ENCODE measurements at places on chromosomes 3 and 15.
A peak's percentile ranks its signal among the peaks of the same experiment; 100 is the strongest.

GRCh38 chr3:194638991-194639605 lies 5.9 kb upstream of the TMEM44 start:
- DNase-seq = no peak

DNA sequence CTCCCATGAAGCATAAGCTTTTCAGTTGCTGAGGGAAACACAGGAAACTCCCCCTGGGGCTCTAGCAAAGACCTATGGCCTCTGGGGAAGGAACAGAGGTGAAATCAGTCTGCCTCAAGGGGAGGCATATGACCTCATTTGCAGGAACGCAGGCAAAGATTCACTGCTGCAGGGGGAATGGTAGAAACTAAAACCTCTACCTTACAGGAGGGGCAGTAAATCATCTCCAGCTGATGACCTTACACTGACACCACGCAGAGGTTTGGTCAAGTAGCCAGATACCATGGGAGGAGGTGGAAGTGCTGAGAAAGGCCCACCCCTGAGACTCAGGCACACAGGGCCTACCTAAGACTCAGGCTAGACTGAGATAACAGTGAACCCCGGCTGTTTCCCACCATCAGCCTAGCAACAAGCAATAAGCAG lies 81.1 kb downstream of the RAD18 start:
- DNase-seq = no peak

DNA sequence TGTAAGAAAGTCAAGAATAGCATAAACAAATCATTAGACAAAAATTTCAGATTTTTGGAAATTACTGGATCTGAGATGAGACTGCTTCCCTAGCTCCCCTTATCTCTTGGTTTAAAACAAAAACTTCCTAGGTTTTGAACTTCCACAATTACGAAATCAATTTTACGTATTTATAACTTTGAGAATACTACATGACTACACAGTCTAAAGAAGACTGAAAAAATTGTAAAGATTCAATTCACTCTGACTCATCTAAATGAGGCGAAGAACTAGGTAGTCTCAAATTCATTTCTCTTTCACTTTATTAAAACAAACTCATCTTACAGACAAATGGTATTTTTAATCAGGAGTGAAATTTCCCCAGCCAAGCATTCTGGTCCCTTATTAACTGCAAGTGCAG lies 10.3 kb downstream of the CCDC54 start:
- DNase-seq = no peak

- DNase-seq = peak; percentile 23
Observed at GRCh38 chr3:54671511-54671910, 256.3 kb downstream of the LRTM1 start.

- DNase-seq = no peak
Observed at GRCh38 chr3:114554731-114555130, 260.9 kb downstream of the TIGIT start.

DNA sequence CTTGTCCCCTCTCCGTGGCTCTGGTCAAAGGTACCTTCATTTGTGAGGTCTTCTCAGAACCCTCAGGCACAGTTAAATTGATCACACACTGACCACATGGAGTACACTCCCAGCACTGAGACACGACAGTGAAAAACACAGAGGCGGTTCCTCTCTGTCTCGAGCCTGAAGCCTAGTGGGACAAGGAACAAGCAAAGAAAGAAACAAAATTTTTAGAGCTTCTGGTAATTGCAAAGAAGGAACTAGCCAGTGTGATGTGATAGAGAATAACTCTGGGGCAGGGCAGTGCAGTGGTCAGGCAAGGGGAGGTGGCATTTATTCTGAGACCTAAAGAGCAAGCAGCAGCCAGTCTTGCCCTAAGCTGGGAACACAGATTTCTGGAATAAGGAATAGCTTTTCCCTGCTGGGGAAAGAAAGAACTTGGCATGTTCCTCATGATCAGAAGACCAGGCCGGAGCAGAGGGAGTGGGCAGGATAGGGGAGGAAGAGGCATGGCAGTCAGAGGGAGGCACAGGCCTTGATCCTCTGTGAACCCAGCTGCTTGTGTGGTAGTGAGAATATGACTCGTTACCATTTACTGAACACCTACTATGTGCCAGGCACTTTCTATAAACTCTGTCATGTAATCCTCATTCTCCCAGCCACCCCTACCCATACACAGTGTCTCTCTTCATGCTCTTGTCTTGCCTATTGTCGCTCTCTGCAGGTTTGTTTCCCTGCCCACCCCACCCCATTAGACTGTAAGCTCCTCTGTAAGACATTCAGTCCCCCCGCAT lies 262.3 kb upstream of the HES1 start:
- DNase-seq = no peak

GRCh38 chr3:150259526-150260397 lies 148.3 kb upstream of the TSC22D2 start:
- DNase-seq = no peak

DNA sequence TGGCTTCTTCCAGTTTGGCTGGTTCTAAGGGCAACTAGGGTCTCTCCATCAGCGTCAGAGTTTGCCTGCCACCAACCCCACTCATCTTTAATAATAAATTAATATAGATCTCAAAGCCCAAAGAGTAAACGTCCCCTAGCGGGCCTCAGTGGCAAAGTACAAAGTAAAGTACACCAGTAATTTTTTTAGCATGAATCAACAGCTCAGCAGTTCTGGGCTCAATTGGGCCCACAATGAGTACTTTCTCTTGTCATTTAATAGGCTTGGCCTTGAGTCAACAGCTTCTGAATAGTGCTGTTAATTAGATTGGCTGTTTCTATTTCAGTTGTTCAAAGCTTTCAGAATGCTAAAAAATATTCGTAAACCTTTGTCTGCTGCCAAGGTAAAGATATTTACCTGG lies 89.0 kb upstream of the PFN2 start:
- DNase-seq = peak; percentile 95

DNA sequence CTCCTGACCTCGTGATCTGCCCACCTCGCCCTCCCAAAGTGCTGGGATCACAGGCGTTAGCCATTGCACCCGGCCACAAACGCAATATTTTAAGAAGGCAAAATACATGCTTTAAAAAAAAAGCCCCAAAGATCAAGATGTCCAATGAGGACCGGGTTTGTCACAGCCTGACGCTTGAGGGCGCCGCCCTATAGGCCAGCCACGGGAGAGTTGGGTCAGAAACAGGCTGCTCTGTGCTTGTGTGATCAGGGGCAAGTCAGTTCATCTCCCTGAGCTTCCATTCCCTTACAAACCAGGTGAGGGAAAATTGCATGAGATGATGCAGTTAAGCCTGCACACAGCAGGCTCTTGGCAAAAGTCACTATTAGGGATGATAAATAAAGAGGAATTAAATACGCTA lies 23.9 kb downstream of the FAM174B start:
- no peak for DNase-seq

DNA sequence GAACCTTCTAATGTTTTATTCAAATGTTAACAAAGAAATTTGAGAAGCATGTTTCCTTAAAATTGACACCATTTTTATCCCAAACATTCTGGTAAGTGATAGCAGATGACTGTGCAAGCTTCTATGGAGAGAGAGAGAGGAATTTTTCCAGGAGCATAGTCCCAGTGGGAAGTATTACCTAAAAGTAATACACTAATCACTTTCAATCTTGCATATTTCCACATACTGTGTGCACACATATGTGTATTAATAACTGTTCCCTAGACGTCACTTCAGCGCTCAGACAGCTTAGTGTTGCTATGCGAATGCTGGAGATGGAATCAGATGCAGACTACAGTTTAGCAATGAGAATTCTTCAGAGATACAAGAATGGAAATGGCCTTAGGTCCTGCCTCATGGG lies 424.3 kb upstream of the TPRG1 start:
- no peak for DNase-seq

DNA sequence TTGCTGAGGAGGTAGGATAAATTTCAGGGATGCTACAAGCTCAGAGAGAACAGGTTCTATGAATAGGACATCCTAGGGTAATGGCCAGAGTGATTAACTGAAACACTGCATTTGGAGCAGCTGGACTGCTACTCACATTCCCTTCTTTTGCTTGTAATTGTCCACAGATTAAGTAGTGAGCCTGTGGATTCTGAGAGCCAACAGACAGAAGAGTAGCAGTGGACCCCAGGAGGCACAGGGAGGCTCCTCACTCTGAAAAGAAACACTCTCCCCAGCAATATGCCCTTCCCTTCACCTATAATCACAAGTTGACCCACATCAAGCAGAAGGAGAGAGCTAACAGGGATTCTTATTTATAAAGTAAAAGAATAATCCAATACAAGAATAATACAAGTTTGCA lies 10.6 kb upstream of the RFX7 start:
- no peak for DNase-seq

GRCh38 chr3:197027896-197028727 lies 1.5 kb downstream of the MELTF start:
- DNase-seq = no peak

DNA sequence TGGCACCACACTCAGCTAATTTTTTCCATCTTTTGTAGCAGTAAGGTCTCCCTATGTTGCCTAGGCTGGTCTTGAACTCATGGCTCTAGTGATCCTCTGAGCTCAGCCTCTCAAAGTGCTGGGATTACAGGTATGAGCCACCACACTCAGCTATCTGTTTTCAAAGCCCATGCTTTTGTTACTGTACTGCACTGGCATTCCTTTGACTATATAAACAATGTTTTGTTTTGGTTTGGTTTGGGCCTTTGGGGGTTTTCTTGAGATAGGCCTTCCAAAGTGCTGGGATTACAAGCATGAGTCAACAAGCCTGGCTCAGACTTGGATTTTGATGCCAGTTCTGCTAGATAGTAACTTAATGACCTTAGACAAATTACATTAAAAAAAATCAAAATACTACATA lies 89.7 kb upstream of the GK5 start:
- DNase-seq = no peak

- DNase-seq = no peak
Observed at GRCh38 chr3:137131081-137131480, 173.3 kb downstream of the IL20RB start.

DNA sequence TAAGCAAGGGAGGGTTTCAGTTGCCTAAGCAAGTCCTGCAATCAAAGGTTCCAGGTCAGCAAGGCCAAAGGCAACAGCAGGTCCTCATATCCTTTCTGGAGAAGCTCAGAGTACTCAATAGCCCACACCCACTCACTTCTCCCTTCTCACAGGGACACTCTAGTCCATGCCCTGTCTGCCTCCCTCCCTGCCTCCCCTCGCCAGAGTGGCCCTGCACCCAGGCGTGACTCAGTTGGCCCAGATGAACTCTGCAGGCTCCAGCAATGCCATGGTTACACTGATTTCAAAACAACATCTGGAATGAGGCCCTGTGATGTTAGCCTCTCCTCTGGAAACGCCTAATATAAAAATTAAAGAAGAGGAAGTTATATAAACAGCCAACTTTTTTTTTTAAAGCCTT lies 32.9 kb downstream of the IL16 start:
- DNase-seq = no peak

DNA sequence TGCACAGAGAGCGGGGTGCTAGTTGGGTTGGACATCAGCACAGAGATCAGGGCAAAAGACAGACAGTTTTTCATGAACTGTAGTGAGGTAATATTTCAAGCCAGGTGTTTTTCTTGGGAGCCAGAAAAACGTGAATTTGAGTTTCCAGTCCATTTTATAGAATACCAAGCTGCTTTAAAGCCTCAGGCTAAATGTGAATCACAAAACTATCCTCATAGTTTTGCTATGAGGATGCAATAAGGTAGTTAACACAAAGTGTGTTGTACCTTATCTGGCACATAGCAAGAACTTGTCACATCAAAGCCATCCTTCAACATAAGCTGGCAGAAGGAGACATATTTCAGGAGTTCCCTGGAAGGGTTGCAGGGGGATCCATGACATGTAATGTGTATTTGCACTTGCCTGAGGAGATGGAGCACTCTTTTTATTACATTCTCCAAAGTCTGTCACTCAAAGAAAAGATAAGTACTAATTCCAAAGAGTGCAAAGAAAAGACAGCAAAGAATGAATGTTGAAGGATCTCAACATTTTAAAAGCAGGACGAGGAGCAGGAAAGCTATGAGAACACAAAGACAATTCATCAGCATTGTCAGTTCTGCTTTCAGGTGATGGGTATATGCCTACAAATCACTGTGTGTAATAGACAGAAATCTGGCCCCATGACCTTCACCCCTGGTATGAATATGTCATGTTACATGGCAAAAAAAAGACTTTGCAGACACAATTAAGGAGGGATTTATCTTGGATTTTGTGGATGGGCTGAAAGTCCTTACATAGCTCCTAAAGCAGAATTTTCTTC lies 1046.4 kb downstream of the NTRK3 start:
- DNase-seq = no peak

GRCh38 chr3:71045212-71045916 lies 538.2 kb downstream of the FOXP1 start:
- DNase-seq = no peak

GRCh38 chr3:140146668-140147067 lies 211.7 kb downstream of the CLSTN2 start:
- DNase-seq = no peak

DNA sequence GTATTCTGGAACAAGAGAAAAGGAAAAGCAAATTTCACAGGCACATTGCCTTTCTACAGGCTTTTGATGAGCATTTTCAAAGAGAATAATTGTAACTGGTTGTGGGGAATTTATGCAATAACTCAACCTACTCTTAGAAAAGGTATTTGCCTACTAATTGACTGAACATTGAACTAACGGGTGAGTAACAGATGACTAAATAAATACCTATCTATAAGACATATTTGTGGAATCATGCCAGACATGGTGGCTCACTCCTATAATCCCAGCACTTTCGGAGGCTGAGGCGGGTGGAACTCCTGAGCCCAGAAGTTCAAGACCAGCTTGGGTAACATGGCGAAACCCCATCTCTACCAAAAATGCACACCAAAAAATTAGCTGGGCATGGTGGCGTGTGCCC lies 367.7 kb downstream of the CGGBP1 start:
- no peak for DNase-seq

GRCh38 chr15:32657198-32657883 lies 15.8 kb downstream of the SCG5 start:
- DNase-seq = no peak

DNA sequence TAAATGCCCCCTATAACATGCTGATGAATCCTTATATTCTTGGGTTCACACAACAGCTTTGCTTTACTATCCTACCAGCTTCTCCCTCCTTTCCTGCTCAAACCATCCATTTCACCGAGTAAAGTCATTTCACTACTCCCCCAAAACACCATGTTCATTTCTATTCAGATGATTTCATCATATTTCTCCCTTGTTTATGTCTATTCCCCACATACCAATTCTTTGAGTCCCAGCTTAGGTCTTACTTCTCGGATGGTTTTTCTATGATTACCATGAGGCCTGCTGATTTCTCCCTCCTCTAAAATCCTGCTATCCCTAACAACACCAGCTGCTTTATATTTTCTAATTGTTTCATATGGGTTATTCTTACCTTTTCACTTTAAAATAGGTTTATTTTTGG lies 231.4 kb downstream of the TIGIT start:
- DNase-seq = no peak

- no peak for DNase-seq
Observed at GRCh38 chr3:157405457-157405856, 31.2 kb upstream of the PTX3 start.

DNA sequence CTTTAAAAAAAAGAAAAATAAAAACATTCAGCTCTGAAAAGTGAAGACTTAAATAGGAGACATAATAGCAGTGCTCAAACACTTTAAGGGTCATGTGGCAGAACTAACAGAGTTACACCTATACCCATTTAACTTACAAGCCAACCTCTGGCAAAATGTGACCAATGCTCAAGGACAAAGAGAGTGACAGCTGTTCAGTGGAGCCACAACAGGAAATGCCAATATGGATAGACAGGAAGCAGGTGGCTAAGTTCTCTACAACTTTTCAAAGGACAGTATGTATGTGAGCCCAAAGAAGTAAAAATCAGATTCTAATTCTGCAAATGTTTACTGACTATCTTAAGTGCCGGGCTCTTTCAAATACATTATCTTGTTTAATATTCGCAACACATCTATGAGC lies 3.4 kb downstream of the TMCC1 start:
- DNase-seq = no peak
